GM13977 (cell line): ENCODE measurements at places on chromosomes 16 and 17.

DNA sequence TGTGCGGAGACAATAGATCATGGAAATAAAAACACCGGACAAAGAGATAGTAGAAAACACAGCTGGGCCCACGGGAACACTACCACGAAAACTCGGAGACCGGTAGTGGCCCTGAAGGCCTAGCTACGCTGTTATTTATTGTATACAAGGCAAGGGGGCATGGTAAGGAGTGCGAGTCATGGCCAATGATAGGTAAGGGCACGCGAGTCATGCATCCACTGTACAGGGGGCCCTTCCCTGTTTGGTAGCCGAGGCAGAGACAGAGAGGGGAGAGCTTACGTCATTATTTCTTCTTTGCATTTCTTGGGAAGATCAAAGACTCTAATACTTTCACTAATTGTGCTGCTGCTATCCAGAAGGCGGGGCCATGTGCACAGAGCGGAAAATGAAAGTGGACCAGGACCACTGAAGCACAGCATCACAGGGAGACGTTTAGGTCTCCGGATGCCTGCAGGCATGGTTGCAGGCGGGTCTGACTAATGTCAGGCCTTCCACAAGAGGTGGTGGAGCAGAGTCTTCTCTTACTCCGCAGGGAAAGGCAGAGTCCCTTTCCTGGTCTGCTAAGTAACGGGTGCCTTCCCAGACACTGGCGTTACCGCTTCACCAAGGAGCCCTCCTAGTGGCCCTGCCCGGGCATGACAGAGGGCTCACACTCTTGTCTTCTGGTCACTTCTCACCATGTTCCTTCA lies 74.4 kb upstream of the ARL4D start:
- DNase-seq, result no peak

GRCh38 chr16:11603331-11603750 lies 16.6 kb upstream of the LITAF start:
- no peak for DNase-seq

DNA sequence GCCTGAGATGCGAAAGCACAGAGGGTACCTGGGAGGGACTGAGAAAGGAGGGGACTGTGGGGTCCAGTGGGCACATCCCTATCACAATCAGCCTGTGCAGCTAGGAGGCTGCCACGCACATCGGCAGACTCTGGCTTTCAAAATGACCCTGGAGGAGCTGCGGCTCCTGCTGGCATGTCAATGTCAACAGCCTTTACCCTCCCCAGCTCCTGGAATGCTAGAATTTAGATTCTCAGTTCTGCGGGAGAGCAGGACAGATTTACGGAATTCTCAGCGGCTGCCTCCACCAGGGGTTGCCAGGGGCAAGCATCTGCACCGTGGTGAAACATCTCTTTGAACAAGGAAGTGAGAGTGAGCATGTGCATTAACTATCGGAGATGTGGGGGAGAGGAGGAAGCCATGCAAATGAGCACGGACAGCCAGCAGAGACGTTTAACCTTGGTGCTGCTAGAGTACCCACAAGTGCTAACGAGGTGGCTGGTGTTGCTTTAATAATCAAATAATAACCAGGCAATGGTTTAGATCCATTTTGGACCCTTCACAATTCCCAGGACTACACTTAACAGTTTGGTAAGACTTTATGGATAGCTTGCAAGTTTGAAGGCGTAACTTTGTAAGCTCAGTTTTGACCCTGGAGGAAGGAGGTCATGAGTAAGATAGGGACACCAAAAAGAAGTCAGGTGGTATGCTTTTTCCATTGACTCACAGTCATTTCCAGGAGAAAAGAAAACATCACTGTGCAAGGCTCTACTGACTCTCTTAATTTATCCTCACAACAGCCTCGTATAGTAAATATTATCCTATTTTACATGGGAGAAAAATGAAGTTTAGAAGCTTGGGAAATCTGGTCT lies 54.1 kb downstream of the XYLT1 start:
- DNase-seq, result peak; percentile 85

DNA sequence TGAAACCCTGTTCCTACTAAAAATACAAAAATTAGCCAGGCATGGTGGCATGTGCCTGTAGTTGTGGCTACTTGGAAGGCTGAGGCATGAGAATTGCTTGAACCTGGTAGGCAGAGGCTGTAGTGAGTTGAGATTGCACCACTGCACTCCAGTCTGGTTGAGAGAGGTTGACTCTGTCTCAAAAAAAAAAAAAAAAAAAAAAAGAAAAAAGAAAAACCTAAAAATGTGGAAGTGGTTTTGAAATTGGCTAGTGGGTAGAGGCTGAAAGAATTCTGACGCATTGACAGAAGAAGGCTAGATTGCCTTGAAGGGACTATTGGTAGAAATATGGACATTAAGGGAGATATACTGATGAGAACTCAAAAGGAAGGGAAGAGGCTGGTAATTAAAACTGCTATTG lies 33.6 kb upstream of the CPPED1 start:
- DNase-seq, result no peak

DNA sequence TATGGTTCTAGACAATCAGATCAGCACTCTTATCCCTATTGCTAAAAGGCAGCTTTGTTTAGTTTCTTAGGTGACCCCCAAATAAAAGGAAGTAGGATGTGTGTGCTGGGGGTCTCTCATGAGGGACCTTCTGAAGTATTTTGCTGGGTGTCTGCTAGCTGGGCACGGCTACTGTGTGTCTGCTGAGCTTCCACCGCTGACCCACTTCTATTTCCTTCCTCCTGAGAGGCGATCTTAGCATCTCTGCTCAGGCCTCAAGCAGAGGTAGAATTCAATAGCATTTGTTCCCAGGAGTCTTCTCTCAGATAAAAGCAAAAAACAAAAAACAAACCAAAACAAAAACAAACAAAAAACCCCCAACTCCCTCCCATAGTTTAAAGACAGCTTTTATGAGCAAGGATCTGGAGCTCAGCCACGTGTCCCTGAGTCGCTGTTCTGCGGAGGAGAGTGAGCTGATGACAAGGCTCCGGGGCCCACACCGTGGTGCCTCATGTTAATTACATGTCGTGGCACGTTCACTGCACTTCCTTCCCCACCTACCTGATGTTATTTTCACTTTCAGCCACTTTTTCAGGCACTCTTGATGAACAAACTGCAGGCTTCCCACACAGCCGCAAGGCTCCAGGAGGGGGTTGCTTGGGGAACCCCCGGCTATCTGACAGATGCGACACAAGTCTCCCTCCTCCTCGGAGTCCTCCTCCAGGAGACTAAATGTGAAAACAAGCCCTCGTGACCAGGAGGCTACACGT lies 83.5 kb downstream of the MARCHF10 start:
- peak; percentile 76 for DNase-seq

DNA sequence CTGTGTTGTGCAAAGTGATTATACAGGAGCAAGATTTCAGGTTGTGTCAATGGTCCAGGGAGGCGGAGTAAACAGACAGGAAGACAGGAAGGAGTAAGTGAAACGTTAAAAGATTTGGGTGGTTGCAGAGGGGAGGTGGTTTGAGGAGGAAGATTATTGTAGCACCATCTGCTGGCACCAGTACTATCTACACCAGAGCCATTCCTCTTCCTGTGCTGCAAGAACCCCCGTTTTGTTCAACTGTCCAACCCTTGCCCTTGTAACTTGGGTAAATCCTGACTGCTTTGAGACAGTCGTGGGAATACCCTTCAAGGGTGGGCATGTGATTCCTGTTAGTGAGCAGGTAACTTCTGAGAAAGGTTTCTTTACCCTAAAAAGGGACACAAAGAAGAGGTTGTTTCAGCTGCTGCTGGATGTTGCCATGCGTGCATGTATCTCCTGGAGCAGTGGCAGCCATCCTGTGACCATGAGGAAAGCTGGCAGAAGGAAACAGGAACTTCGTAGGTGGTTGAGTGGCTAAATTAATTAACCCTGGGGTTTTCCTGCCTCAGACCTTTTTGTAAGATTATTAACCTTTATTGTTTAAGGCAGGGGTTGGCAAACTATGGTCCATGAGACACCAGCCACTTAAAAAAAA lies 124.1 kb downstream of the PRKCA start:
- peak; percentile 26 for DNase-seq

DNA sequence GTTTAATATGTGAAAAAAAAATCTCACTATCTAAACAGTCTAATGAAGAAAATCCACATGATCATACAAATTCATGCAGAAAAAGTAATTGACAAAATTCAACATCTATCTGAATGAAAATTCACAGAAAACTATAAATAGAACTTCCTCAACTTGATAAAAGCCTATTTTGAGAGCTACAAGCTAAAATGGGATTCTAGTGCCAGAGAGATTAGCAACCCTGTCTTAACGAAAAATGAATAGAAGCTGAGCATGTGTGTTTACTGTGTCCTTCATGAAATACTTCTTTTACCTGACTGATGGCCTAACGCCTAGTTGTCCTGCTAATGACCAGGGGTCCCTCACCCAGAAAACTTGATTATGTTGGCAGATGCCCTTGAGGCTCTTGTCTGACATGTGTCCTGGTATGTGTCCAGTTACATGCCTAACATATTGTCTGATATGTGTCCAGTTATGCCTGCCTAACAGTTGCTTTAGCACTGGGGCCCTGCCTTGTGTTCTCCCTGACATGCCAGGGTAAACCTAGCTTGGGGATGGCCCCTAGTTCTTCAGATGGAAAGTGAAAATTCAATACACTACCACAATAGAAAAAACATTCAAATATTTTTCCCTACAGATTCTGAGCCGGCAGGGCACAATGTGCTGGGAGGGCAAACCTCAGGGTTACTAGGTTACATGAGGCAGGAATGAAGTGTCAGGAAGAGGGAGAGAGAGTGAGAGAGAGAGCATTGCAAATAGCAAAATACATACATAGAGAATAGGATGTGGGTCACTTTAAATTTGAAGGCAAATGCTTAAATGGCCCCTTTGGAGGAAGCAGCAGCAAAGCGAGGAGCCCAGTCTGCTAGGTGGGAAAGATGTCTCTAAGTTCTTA lies 834.0 kb downstream of the CDH11 start:
- no peak for DNase-seq
